ENCODE measurements at places on chromosomes 16 and 17.

- no peak for DNase-seq
Observed at GRCh38 chr17:61352781-61353491, 46.7 kb upstream of the TBX2 start.

DNA sequence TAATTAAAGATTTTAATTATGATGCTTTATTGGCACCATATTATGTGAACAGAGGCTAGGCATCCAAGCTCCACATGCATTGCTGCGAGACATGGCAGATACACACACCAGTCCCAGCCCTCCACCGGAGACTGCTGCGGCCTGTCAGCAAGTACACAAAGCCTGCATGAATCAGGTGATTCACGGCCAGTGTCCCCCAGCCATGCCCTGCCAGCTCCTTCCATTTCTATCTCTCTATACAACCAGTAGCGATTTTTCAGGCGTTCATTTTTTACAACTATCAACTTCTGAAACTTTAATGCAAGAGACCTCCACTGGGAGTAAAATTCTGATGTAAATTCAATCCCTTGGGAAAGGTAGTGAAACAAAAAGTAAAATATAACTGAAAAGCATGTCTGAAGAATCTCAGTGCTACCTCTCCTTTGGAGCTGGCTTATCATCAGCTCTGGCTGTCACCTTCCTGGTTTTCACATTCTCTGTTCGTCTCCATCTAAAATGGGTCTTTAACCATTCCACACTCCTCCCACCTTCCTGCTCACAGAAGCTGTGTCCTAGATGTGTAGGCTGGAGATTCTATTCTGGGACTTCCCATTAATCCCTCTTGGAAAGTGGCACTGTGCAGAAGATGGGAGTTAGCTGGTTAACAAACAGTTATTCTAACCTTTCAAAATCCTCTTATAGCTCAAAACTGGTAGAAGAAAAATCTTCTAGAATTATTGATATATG lies 32.2 kb downstream of the HS3ST3A1 start:
- no peak for DNase-seq

- no peak for DNase-seq
Observed at GRCh38 chr17:79361221-79361734, 249.6 kb downstream of the RBFOX3 start.

DNA sequence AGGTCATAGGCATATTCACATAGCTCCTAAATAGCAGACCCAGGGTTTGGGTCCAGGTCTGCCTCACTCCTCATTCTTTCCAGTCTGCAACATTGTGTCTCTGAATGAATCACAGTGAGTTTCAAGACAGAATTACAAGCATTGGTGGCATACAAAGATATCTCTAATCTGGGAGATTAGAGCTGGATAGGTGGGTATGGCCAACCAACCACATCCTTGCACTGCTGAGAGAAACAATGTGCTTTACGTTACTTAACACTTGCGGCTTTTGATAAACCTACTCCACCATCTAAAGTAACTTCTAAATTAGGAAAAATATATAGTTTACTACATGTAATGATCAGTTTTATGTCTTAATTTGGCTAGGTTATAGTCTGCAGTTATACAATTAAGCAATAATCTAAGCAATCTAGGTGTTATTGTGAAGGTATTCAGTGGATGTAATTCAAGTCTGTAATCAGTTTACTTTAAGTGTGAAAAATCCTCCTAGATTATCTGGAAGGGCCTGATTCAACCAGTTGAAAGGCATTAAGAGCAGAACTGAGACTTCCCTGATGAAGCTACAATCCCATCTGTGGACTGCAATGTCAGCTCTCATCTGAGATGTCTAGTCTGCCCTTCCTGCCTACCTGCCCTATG lies 26.7 kb downstream of the CDH11 start:
- DNase-seq, result no peak

- DNase-seq, result no peak
Observed at GRCh38 chr17:34542700-34543336, 36.6 kb upstream of the TMEM132E start.

- DNase-seq, result no peak
Observed at GRCh38 chr16:26768385-26769010, 298.2 kb upstream of the C16orf82 start.

GRCh38 chr16:4640572-4641305 lies 16.1 kb downstream of the MGRN1 start:
- DNase-seq, result no peak

- no peak for DNase-seq
Observed at GRCh38 chr16:80569440-80570105, 28.8 kb downstream of the DYNLRB2 start.

- DNase-seq, result no peak
Observed at GRCh38 chr16:81899601-81900000, 111.7 kb downstream of the SDR42E1 start.
